ENCODE measurements at places on chromosomes 7 and 10. TPM values are rescaled to one million over a fixed set of nuclear protein-coding genes. Genes with fewer than 3 reads are reported as not detected.

SPACDR gene
- 0.81 TPM for total RNA-seq

DNA sequence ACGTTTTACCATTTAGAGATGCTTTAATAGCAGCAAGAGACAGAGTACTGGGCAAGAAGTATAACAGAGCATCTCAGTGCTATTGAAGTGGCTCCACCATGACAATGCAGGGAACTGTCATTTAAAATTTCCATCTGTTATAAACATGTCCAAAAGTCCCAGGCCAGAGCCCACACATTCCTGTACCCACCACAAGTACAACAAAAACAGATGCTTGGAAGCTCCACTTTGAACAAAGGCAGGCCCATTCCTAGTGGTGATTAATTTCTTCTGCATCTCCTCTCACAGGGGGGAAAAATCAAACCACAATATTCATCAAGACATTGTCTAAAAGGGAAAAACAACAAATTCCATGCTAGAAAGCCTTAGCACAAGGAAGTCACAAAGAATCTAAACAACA, 627.9 kb downstream of the PARD3 start:
- no peak for DNase-seq

DNA sequence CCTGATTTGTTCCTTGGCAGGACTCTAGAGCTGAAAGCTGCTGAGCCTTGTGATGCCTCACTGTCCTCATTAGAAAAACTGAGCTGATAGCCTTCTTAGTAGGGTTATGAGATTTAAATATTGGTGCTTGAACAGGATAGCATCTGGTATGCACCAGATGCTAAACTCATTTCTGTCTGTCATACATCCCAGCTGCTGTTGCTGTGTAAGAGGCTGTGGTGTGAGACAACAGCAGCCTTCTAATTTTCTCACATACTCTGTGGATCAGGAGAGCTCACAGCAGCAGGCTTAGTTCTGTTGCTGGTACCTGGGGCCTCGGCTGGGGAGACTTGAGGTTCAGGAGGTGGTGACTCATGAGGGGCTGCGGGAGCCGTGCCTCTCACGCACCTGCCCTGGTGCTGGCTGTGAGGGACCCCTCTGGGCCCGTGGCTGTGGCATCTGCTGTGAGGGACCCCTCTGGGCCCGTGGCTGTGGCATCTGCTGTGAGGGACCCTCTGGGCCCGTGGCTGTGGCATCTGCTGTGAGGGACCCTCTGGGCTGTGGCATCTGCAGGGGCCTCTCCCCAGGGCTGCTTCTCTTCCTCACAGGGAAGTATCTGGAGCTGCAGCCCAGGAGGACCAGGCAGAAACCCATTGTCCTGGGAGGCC, 12.5 kb downstream of the DYNC2I1 start:
- no peak for DNase-seq

DNA sequence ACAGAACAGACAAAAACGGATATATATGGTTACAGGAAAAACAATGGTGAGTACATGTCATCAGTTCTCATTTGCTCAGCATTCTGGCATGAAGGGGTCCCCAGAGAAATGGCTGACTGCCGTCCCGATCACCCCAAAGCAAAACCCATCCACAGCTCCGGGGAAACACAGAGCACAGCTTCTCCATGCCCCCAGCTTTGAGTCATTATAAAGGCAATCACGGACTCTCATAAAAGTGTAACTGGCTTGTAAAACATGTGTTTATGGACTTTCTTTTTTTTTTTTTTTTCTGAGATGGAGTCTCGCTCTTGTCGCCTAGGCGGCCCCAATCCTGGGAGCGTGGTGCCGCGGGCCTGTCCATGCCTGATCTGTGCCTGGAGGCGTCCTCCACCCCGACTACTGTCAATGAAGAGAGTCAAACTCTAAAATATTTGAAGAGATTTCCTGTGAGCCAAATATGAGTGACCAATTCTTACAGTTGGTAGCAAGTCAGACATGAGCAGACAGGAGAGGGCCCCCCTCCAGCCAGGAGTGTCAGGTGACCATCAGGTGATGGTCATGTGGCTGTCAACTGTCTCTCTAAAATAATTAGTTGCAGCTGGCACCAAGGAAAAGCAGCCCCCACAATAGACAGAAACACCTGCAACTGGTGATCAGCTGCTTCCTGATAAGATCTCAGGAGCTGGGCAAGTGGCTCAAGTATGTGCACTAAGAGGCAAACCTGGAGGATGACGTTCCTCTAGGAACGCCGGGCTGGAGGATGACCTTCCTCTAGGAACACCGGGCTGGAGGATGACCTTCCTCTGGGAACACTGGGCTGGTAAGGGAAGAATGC, 21.7 kb upstream of the NOM1 start:
- DNase-seq = no peak

DNA sequence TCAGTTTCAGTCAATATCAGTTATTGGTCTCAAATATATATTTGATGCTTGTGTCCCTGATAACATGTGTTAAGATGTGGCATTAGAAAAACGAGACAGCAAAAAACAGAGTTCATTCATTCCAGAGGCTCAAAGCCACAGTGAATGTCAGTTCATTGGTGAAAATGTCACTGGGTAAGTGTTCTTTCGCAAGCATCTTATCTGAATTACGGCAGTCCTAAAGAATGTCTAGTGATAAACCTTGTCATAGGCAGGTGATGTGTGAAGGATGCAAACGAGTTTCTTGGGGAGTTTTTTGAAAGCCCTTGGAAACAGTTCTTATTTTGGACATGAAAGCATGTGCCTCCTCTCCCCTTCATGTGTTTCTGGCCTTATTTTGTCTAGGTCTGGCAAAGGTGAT, 45.9 kb upstream of the RELN start:
- DNase-seq = no peak

- DNase-seq = no peak
These were observed 296.9 kb downstream of the NRG3 start for GRCh38 chr10:82171899-82172298.

- no peak for DNase-seq
These were observed 41.1 kb downstream of the CPVL start for GRCh38 chr7:29105191-29105590.

- DNase-seq = no peak
These were observed 90.1 kb upstream of the ANKRD1 start for GRCh38 chr10:91010952-91011351.

- DNase-seq = no peak
These were observed 748.7 kb upstream of the GALNT17 start for GRCh38 chr7:70383066-70383782.

DNA sequence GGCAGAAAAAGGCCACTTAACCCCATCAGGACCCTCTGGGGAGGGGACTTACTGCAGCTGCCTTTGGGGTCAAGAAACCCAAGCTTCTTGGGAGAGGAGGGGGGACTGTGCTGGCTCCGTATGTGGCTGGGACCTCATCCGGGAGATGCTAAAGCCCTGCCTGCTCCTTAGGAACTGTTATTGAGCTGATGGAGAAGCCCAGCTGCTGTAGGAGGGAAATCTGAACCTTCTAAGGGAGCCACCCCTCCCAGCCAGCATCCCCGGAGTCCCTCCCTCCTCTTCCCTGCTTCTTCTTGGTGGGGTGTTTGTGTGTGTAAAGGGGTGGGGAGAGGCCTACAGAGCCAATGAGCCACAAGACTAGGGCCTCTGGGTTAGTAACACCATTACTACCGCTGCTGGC, 8.2 kb downstream of the KCNIP2 start:
- no peak for DNase-seq

DNA sequence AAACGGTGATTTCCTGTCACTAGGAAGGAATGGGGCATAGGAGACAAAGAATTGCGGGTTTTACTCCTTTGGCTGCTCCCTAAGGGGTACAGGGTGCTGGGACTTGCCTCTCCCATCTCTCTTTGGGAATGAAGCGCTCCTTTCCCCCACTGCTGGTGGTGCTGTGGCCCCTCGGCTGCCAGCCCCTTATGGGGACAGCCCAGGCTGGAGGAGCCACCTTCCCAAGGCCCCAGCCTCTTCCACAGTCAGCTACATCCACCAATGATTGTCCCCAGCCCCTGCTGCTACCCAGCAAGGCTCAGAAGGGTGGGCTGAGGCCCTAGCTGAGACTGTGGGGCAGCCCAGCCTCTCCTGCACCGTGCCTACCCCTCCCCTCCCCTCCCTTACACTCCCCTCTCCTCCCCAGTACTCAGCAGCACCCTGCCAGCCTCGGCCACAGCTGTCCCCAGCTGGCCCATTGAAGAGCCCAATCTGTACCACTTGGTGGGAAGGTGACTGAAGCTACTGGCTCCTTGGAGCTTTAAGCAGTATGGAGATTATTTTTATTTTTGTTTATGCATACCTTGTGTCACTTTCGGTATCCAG, 19.0 kb downstream of the PRKAG2 start:
- DNase-seq = peak; percentile 24
